NCI-H774 (cell line): ENCODE measurements at places on chromosomes 4 and X.
A peak's percentile ranks its signal among the peaks of the same experiment; 100 is the strongest.

DNA sequence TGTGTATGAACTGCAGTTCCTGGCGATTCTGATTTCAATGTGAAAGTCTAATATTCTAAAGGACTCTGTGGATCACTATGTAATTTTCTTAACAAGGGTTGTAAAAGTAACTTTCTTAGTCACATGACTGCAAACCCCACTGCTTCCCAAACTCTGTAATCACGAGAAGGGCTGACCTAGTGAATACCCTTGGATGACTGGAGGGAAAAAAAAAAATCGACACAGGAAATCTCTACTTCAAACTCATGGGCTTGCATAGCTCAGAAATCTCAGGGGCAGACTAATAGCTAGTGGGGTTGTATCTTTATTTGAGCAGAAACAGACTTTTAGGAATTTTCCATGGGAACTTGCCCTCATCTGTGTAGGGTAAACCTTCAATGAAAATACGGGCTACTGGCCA, 4.8 kb upstream of the MXRA5 start:
- DNase-seq = no peak

- DNase-seq = no peak
These were observed 1.4 kb upstream of the KLF3 start for GRCh38 chr4:38662522-38663089.

DNA sequence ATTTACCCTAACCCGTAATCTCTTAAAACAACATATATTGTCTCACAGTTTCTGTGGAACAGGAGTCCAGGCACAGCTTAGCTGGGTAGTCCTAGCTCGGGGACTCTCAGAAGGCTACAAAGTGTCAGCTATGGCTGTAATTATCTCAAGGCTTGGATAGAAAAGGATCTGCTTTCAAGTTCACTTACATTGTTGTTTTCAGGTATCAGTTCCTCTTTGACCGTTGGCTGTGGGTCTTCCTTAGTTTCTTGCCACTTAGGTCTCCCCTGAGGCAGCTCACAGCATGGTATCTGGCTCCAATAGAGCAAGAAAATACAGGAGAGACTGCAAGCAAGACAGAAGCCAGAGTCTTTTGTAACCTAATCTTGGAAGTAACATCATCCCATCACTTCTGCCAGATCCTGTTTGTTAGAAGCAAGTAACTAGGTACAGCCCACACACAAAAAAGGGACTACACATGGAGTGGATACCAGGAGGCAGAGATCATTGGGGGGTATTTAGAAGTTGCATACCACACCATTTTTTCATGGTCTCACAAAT, 137.0 kb downstream of the MAGEB5 start:
- DNase-seq = no peak

DNA sequence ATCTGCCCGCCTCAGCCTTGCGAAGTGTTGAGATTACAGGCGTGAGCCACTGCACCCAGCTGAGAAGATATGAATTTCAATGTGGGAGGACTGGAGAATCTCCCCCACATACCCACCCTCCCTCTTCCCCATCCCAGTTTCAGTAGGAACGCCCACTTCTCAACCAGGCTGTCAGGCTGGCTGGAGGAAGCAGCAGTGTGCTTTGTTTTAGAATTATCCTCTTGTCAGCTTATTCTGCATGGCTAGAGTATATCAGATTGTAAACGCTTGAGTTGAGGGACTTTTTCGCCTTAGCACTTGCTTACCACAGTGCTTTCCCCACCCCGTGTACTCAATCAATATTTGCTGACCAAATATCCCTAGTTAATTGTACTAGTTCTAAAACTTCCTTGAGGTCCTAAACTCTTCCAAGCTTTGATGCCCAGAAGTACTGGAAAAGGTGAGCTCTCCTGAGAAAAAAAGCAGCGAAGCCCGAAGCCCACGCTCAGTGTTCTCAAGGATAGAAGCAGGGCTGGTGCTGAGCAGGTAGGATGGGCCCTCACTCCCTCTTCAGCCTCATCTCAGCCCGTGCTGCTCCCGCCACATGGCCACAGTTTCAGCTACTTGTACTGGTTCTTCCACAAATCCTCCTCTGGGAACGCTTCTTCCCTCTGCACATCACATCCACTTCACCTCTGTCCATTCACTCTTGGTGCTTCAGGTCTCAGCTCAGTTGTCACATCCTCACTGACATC, 7.3 kb upstream of the ARHGAP10 start:
- DNase-seq = no peak

GRCh38 chr4:57102050-57102624, 8.0 kb downstream of the IGFBP7 start:
- no peak for DNase-seq

DNA sequence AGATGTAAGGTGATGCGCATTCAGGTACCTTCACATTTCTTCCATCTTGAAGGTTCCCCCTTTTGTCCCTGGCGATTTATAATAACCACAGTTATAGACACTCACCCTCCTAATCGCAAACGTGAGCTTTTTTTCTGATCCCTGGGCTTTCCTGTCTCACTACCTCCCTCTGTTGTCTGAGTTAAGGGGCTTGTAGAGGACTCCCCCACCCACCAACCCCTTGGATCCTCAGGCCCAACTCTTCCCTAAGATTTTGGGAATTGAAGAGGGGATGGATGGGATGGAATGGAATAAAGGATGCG, 1.4 kb downstream of the CNKSR2 start:
- no peak for DNase-seq

DNA sequence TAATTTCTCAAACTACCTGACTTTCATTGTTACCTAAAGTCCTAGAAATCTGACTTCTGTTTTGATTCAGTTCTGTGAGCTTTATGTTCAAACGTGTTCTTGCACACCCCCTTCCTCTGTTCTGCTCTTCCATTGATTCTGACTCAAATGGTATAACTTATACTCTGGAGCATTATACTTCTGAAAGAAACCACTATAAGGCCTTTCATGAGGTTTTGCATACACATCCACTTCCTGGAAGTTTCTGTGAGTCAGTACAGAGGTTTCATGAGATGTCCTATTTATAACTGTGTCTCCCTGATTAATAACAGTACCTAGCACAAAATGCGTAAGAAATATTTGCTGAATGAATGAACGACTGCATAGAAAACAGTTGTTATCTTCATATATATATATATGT, 540.2 kb upstream of the CT83 start:
- no peak for DNase-seq

DNA sequence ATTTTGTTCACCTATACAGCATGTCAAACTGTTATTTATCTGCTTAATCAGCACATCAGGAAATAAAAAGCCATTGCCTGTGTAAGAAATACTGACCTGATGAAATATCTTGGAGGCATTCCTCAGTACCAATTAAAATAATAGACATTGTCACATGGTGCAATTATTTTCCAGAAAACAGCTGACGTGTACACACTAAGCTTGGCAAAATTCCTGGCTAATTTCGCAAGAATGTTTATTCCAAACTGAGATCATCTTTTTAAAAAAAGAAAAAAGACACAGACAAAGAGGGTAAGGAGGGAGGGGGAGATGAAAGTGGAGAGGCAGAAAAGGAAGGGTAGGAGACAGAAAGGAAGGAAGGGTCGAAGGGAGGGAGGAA, 61.9 kb upstream of the NFKB1 start:
- DNase-seq = no peak

DNA sequence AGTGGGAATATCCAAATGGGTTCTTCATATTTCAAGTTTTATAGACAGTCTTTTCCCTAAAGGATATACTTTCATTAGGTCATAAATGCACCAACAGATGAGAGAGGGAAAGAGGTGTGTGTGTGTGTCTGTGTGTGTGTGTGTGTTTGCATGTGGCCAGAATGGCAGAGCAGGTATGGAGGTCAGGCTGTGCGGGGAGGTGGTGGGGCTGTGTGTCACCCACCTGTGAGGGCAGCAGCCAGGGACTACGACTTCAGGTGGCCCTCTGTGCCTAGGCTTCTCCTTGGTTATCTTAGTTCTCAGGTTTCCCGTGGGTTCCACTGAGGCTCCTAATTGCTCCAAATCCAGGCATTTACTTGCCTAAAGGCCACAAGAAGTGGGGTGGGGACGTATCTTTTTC, 14.6 kb downstream of the HAND2 start:
- DNase-seq = no peak

DNA sequence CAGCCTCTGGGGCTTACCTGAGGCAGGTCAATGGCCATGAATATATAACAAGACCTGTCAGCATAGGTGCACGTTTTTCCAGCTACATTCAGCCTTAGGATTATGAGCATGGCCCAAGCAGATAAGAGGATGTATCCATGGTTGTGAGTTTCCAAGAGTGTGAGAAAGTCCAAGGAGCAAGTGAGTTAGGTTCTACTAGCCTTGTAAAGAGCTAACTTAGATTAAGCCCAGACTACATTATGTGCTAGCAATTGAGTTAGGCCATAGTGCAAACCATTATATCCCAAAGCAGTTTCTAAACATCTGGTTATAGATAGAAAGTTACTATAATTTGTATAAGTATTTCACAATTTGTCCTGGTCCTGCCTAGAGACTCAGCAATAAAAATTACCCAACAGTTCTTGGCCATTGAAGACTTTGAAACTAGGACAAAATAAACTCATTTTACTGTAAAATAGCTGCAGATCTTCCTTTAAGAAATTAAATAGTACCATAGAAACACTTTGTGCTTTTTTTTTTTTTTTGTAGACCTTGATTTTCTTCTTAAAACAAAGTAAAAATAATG, 312.0 kb downstream of the CAMK2D start:
- no peak for DNase-seq

- no peak for DNase-seq
These were observed 6.9 kb downstream of the KLHL8 start for GRCh38 chr4:87213421-87214075.

DNA sequence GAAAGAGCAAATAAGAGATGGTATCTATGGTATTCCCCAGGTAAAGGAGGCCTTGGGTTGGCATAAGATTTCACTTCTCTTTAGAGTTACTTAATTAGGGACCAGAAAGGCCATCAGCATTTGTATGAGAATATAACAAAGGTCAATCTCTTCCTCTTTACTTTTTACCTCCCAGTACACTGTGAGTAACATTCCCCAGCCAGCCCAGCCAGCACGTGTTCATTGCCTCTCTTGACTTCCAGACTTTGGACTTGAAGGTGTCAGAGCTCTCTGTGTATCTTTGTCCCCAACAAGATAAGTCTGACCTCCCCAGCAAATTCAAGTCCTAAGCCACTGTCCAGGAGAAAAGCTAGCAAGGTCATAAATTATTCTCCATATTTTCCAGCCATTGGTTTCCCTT, 110.5 kb downstream of the AR start:
- DNase-seq = no peak

DNA sequence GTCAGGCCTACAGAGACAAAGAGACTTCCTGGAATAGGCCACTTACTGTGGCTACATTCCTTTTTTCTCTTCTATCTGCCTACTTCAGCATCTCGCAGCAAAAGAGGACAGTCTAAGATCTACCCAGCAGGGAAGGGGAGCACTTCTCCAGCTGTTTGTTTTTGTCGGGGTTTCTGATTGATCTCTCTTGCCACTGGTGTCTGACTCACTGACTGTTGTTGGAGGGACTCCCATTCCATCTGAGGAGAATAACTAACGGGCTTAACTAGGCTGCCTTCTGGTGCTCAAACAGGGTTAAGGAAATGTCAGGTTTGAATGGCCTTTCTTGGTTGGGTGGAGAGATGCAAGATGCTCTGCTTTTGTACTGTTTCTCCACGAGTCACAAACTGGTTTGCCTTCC, 100.2 kb upstream of the TMEM164 start:
- DNase-seq = no peak

GRCh38 chr4:40316333-40316781, 18.8 kb upstream of the CHRNA9 start:
- no peak for DNase-seq

DNA sequence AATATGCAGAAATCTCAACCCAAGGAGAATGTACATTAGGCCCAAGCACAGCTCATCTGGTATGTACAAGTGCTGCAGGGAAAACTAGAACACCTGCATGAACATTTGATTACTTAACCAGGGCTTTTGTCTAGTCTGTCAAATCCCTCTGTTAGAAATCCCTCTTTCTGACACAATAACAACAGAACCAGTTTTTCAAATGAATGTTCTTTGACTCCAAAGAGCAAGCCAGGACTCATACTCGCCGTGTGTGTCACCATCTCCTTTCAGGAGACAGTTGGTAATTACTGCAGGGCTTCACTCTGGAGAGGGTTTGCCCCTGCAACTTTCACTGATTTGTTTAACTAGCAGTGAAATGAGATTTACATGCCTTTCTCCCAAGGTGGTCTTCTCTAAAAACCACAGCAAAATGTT, 143.0 kb upstream of the FAM241A start:
- DNase-seq = peak; percentile 2

GRCh38 chrX:20729416-20729815, 462.7 kb upstream of the RPS6KA3 start:
- no peak for DNase-seq

GRCh38 chr4:158500054-158500453, 21.6 kb upstream of the RXFP1 start:
- DNase-seq = no peak

GRCh38 chr4:113024388-113024787, 25.1 kb upstream of the ANK2 start:
- no peak for DNase-seq

DNA sequence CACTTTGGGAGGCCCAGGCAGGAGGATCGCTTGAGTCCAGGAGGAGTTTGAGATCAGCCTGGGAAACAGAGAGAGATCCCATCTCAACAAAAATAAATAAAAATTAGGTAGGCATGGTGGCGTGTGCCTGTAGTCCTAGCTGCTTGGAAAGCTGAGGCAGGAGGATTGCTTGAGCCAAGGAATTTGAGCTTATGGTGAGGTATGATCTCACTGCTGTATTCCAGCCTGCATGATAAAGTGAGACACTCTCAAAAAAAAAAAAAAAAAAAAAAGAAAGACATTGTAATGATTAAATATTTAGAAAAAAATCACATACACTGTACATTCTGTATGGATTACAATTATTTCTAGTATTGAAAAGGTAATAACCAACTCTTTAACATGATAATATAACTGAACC, 87.1 kb downstream of the SLIT2 start:
- no peak for DNase-seq

GRCh38 chr4:189765736-189766135, 174.9 kb upstream of the FRG1 start:
- no peak for DNase-seq

DNA sequence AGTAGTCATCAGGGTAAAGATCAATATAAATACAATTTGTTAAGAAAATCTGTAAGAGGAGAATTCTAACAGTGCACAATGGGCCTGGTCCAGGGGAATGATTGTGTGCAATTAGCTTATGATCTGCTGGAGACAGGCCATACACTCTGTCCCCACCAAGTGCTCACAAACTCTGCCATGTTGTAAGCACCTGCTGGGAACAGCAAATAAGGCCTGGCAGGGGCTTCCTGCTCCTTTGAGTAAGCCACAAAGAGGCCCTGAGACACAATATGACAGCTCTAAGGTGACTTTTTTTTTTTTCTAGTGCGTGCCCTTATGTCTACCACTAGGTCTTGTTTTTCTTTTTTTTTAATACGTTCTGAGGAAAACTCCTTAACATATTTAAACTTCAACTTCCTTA, 866.3 kb upstream of the PCDH7 start:
- peak; percentile 39 for DNase-seq
